ENCODE measurements at places on chromosomes 12 and 14.

- no peak for DNase-seq
Measured at GRCh38 chr12:12665194-12665593, 30.8 kb downstream of the GPR19 start.

GRCh38 chr12:27000961-27001360 lies 13.2 kb downstream of the TM7SF3 start:
- no peak for DNase-seq

DNA sequence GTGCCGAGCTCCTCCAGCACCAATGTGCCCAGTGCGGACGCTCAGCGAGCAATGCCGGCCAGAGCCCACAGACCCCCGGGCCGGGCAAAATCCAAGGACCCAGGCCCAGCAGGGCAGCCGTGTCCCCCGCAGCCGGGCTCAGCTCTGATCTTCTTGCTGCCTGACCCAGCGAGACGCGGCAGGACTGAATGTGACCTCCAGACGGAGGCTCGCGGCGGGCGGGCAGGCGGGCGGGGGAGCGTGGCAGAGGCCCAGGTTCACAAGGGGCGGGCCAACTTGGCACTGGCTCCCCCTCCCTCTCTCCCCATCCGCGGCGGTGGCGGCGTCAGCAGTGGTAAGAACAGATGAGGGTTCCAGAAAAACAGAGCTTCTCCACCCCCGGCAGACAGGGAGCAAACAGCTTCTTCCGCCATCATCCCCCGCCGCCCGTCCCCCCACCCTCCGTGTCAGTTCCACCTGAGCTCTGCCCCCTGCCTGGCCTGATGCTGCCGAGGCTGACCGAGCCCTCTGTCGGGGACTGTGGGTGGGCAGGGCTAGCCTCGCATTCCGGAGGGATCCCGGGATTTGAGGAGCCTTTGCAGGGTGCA lies 94.3 kb downstream of the RFLNA start:
- peak; percentile 89 for DNase-seq

DNA sequence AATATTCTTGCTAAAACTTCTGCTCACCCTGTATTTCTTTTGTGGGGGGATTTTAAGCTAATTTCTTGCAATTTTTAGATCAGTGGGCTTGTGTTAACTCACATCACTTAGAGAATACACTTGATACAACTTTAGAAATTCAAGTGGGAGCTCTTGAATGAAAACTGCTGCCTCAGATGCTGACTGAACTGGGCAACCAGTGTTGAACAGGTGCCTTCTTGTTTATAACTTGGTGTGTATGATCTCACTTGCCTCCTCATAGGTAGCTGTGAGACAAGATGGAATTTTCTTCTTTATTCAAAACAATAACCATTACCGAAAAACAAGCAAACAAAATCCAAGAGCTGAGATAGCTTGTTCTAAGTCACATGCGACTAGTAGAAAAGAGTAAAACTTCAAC lies 63.5 kb downstream of the FGD4 start:
- no peak for DNase-seq

GRCh38 chr12:45284096-45284901 lies 68.4 kb downstream of the ANO6 start:
- DNase-seq = peak; percentile 93

DNA sequence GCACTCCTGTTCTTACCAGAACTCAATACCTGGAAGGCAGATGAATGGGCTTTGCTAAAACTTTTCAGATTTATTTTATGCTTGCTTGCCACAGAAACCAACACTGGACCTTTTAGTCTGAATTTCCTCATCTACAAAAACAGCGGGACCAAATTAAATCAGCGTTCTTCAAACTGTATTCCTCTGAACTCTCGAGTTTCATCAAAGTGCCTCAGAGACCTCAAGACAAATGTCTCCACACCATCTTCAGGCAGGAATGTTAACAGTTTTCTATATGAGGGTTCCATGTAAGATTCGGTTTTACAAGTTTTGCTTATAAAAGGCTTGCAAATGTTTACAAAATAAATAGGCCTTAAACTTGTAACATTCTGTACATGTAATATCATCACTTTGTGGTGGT lies 74.6 kb downstream of the MED13L start:
- DNase-seq = peak; percentile 61
